ENCODE measurements at places on chromosomes 5 and 9.

DNA sequence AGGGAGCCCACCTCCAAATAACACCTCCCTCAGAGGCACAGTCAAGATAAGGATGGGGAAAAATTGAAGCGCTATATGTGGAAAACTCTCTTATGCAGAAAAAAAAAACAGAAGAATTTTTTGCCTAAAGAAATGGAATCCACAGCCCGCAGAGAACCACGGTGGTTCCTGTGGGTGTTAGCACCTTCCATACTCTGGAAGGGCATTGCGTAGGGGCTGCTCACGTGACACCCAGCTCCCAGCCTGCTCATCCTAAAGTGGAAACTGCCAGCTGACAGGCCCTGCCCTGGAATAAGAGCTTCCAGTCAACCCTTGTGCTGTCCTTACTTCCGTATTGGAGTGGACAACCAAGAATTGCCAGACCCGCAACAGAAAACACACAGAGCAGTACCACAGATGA, 142.5 kb downstream of the FSTL4 start:
- DNase-seq, result no peak

GRCh38 chr5:40484495-40484894, 195.2 kb upstream of the PTGER4 start:
- DNase-seq, result no peak

- no peak for DNase-seq
Observed at GRCh38 chr9:97981846-97982682, 1.1 kb upstream of the ANP32B start.

DNA sequence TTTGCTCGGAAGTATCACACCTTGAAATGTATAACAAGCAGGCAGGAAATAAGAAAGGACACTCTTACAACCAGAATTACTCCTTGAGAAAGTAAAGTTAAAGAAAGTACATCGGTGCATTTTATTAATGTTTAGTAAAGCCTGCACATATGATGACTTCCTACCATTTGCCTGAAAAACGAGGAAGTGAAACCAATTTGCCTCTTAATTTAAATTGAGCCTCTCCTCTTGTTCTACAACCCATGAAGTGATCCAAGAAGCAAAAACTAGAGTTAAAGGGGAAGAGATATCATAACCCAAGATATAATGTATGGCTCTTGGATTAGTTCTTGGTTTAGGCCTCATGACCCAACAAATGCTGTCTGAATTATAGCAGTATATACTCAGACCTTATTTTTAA, 95.6 kb downstream of the GNAQ start:
- no peak for DNase-seq

DNA sequence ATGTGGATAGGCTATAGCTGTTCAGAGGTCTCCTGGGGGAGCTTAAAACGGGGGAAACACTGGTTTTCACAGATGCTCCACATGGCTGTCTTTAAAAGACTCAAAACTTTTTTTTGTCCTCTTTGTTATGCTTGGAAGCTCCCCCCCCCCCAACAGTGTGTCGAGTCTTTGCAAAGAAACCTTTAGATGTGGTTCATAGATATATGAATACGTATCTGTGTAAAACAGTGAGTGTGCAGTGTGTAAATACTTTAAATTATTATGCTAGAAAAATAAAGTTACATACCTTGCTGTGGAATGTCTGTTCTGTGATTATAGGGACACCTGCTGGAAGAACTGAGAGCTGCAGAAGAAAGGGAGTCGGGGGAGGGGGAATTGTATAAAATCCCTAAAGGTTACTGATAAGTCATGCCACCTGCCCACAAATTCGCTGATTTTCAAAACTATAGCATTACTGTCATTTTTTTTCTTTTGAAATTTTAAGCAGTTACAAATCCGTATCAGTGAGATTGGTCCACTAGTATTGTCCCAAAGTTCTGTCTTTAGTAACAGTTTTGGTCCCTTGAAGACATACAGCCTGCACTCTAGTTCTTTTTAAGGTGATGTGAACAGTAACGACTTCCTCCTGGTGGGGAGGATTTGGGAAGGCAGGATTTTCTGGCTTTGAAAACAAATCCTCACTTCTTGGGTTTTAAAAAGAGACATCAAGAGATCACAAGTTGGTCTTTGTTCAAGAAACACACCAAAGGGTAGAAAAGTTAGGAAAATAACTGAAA, 22.9 kb downstream of the RGMB start:
- DNase-seq, result peak; percentile 76

DNA sequence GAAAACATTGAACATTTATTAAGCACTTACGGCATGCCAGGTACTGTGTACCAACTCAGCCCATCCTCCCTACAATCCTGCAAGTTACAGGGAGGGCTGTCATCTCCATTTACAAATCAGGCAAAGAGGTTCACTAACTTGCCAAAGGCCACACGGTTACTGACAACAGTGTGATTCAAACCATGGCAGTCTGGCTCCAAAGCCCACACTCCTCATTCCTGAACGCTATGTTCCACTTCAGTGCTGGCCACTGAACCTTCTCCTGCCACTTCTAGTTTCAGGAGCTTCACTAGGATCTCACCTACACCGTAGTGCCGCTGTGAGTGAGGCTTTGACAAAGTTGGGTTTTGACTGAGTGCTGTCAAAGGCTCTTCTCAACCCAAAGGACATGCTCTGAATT, 7.2 kb upstream of the LIFR start:
- no peak for DNase-seq

- DNase-seq, result no peak
Observed at GRCh38 chr5:10734037-10734709, 26.9 kb downstream of the DAP start.

- DNase-seq, result no peak
Observed at GRCh38 chr9:36292641-36293040, 34.4 kb upstream of the GNE start.

GRCh38 chr9:88791105-88791805, 200.0 kb upstream of the S1PR3 start:
- peak; percentile 81 for DNase-seq

DNA sequence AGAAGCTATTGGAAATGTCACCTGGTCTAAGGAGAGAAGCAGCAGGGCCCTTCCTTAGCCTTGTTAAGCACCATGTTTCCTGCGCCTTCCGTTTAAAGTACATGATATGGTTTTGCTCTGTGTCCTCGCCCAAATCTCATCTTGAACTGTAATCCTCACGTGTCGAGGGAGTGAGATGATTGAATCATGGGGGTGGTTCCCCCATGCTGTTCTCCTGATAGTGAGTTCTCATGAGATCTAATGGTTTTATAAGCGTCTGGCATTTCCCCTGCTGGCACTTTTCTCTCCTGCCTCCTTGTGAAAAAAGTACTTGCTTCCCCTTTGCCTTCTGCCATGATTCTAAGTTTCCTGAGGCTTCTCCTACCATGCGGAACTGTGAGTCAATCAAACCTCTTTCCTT, 49.7 kb downstream of the PRDM6 start:
- DNase-seq, result no peak

- peak; percentile 18 for DNase-seq
Observed at GRCh38 chr9:20197976-20198685, 409.3 kb upstream of the SLC24A2 start.

DNA sequence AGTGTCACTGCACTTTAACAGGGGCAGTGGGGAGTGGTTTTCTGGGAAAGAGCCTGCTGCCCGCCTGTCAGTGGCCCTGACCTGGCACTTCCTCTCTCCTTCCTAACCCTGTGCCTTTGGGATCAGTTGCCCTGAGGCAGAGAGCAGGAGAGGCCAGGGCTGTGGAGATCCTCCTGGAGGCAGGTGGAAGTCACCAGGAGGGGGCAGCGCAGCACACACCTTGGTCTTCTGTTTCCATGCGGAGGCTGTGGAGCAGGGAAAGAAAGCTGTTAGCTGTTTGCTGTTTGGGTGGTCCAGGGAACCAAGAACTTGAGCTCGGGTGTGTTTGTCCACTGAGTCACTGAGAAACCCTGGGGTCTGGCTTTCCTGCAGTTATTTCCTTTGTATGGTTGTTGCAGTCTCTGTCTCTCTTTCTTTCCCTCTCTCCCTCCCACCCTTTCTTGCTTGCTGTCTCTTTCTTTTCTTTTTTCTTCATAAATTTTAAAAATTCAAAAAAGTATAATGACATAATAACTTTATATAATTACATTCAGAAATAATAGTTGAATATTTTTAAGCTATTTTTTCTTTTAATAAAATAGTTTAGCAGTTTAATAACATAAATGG, 28.1 kb downstream of the NTRK2 start:
- peak; percentile 89 for DNase-seq

DNA sequence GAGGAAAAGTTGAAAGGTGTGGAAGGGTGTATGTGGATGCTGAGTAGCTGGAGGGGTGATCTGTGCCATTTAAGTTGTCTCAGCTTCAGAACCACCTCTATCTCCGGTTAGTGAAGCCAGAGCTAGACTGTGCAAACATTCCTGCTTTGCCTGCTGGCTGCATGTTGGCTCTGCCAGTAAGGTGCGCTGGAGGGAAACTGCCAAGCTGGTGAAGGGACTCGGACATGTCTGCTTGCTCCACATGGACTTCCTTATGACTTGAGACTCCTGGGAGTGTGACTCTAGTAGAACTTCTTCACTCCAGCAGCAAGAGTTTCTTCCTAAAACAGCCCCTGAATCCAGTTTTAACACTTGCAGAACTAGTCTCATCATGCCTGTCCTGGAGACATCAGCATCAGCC, 27.9 kb downstream of the DAB2 start:
- no peak for DNase-seq

DNA sequence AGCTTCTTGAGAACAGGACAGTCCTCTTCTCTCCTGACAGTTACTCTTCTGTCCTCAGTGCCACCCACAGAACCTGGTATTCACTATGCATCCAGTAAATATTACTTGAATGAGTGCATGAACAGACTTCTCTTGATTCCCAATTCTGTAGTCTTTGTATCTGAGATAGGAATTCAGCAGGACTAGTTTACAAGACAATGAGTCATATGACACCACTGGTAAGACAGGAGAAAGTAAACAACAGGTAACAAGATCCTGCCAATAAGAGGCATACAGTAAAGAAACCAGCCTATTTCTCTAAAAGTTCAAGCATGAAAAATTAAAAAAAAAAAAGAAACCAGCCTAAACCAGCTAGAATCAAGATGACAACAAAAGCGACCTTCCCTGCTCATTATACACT, 6.2 kb downstream of the ZNF883 start:
- DNase-seq, result no peak

DNA sequence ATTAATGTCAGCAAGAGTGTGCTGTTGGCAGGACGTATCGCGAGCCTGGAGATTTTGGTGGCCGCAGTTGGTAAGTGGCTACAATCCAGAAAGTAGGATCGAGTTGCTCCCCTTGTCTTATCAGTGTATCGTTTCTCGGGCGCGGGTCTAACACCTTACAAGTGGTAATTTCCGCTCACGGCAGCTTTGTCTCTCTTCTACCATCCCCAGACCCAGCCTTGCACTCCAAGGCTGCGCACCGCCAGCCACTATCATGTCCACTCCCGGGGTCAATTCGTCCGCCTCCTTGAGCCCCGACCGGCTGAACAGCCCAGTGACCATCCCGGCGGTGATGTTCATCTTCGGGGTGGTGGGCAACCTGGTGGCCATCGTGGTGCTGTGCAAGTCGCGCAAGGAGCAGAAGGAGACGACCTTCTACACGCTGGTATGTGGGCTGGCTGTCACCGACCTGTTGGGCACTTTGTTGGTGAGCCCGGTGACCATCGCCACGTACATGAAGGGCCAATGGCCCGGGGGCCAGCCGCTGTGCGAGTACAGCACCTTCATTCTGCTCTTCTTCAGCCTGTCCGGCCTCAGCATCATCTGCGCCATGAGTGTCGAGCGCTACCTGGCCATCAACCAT, 1.1 kb downstream of the PTGER4 start:
- no peak for DNase-seq

DNA sequence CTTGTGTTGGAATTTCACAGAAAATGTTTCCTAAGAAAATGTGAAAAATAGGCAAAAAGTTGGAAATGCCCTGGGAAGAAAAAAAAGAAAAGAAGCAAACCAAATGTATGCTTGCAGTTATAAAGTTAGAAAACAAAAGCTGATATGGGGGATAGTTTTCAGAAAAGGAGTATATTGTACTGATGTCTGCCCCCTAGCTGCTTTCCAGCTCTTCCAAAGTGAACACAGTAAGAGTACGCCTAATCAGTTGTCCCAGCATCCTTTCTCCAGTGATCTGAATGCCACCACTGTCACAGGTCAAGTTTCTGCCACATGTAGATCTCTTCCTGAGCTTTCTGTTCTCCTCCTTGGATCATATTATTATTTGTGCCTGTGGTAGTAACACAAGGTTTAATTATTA, 5.8 kb downstream of the TYRP1 start:
- no peak for DNase-seq

DNA sequence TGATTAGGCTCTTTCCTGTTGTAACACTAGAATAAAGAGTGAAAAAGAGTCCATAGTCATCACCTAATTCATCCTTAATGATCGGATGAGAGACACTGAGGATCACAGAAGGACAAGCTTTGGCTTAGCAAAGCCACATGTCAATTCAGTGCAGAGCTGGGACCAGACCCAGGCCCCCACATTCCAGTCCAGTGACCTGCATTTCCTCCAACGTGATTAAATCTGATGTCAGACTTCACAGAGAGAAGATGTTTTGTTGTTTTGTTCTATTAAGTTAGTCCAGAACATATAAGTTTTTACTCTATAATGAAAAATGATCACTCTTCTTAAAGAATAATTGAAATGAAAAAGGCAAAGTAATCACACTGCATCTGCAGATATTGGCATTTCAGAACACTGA, 377.9 kb upstream of the PAPPA start:
- DNase-seq, result no peak

GRCh38 chr5:10733426-10733825, 27.6 kb downstream of the DAP start:
- DNase-seq, result no peak

- DNase-seq, result no peak
Observed at GRCh38 chr5:5179597-5179996, 39.5 kb downstream of the ADAMTS16 start.

DNA sequence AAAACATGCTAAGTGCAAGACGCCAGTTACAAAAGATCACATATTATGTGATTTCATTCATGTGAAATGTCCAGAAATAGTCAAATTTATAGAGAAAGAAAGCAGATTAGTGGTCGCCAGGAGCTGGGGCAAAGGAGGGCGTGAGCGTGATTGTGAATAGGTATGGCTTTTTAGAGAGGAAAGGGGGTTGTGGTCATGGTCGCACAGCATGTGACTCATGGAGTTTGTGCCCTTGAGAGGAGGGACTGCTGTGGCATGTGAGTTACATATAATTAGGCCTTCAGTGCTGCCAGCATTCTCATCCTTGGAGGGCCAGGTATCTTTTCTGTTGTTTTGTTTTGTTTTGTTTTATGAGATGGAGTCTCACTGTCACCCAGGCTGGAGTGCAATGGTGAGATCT, 21.2 kb upstream of the MARCHF6 start:
- DNase-seq, result no peak

DNA sequence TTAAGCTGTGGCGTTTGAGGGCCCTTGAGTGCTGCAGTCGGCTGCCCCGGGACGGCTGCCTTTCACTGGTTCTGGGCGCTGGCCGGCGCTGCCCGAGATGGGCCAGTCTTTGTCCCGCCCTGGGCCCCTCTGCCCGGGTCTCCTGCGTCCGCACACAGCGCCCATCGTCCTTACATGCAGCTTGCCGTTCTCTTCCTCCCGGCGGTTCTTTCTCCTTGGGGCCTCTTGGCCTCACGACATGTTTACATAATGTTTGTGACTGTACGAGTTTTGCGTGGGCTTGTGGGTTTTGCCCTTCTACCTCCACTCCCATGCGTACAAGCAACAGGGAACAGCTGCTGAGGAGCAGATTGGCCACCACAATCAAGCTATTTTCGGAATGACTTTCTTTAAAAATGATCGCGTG, 618 bp downstream of the TNPO1 start:
- DNase-seq, result peak; percentile 37

GRCh38 chr5:72468606-72469005, 38.6 kb downstream of the ZNF366 start:
- no peak for DNase-seq

GRCh38 chr9:104997536-104997935, 69.6 kb upstream of the ABCA1 start:
- DNase-seq, result no peak

GRCh38 chr9:129746092-129746777, 6.6 kb downstream of the PTGES start:
- DNase-seq, result peak; percentile 61

Data from fibroblast of upper back skin (primary cell).